Stimulated activated CD4-positive, alpha-beta T cell treated with anti-CD3 and anti-CD28 coated beads, Interleukin-12 subunit alpha, Interleukin-12 subunit beta, amount 100 ng/mL, for 24 hours (primary cell): ENCODE measurements at places on chromosomes 1 and 21.

- DNase-seq = no peak
Observed at GRCh38 chr1:52119301-52120079, 22.4 kb upstream of the ZFYVE9 start.

DNA sequence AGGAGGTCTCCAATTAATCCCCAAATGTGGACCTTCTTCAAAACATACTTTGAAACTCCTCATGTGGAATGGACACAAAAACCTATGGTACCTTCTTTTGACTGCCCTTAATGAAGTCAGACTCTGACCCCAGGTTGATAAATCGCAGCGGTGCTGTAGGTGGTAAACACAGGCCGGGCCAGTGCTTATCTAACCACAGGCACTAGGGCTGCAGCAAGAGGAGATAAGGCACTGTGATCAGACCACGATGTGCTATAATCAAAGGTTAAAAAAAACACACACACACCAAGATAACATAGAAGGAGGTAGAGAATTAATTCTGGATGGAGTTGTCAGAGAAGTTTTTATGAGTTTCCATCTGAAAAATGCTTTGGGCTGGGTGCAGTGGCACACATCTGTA lies 52.3 kb upstream of the SIPA1L2 start:
- no peak for DNase-seq

DNA sequence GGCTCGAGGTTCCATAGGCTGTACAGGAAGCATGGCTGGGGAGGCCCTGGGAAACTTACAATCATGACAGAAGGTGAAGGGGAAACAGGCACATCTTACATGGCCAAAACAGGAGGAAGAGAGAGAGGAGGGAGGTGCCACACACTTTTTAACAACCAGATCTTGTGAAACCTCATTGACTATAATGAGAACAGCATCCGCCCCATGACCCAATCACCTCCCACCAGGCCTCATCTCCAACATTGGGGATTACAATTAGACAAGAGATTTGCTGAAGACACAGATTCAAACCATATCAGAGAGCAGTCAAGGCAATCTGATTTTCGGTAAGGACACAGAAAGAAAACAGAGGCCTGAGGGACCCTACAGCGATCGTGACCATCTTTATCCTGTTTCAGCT lies 41.7 kb downstream of the TNFRSF9 start:
- no peak for DNase-seq

DNA sequence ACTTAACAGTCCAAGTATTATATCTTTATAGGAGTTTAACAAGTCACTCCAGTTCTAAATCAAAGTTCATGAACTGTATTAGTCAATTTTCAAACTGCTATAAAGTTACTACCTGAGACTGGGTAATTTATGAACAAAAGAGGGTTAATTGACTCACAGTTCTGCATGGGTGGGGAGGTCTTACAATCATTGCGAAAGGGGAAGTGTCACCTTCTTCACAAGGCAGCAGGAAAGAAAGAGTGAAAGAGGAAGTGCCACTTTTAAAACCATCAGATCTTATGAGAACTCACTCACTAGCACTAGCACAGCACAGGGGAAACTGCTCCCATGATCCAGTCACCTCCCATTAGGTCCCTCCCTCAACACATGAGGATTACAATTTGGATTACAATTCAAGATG lies 70.0 kb downstream of the CLCA4 start:
- DNase-seq = no peak
